Right cardiac atrium (tissue), 5 donors: ENCODE measurements at places on chromosomes 5 and 9.

DNA sequence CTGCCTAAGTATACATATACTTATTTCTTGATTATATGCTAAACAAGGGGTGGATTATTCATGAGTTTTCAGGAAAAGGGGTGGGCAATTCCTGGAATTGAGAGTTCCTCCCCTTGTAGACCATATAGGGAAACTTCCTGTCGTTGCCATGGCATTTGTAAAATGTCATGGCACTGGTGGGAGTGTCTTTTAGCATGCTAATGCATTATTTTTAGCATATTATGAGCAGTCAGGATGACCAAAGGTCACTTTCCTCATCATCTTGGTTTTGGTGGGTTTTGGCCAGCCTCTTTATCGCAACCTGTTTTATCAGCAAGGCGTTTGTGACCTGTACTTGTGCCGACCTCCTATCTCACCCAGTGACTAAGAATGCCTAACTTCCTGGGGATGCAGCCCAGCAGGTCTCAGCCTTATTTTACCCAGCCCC, 80.9 kb downstream of the ALDH7A1 start:
- DNase-seq = no peak

GRCh38 chr5:74616236-74617146, 24.0 kb downstream of the ENC1 start:
- no peak for DNase-seq

GRCh38 chr5:81184749-81185110, 48.4 kb upstream of the CKMT2 start:
- DNase-seq = no peak

- DNase-seq = no peak
Measured at GRCh38 chr5:144036476-144036875, 134.0 kb downstream of the YIPF5 start.
